Activated CD8-positive, alpha-beta memory T cell treated with anti-CD3 and anti-CD28 coated beads for 1 hour (primary cell): ENCODE measurements at places on chromosomes 5 and 9.

GRCh38 chr9:119522381-119522780, 153.1 kb upstream of the BRINP1 start:
- no peak for DNase-seq

DNA sequence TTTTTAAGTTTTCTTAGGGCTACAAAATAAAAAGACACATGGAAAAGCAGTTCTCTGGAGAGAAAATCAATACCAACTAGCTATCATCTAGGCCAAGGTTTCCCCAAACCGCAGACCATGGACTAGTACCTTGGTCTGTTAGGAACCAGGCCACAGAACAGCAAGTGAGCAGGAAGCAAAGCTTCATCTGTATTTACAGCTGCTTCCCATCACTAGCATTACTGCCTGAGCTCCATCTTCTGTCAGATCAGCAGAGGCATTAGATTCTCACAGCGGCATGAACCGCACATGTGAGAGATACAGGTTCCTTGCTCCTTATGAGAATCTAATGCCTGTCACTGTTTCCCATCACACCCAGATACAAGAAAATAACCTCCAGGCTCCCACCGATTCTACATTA, 1907.6 kb upstream of the ACO1 start:
- no peak for DNase-seq

GRCh38 chr5:28077291-28078240, 1039.2 kb upstream of the CDH9 start:
- no peak for DNase-seq

DNA sequence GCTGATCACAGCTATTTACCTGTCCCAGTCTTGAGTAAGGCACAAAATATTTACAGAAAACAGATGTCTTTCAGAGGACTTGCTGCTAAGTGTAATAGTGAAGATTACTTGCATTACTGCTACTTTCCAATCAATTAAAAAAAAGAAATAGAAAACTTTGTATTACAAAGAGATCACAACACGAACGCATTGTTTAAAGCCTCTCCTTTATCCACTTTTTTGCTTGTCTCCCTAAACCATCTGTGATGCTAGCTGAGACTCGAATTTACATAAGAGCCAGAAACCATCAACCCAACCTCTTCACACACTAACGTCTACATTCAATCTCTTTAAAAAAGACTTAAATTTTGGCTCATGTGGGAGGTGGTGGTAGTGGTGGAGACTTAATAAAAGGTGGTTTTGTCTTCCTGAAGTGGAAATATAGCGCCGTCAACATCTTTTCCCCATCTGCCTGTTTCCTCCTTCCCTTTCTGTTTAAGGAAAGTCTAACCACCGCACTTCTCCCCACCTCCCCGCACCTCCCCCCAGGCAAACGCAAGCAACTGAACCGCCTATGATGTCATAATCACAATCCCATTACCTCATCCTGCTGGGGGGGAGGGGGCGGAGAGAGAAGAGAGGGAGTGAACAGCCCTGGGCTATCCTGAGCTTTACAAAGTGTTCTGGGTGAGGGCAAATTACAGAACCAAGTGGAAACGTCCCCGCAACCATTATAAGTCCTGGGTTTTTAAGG, 948 bp upstream of the FAM53C start:
- DNase-seq = no peak

GRCh38 chr9:133268335-133269056, 6.5 kb downstream of the ABO start:
- DNase-seq = no peak

DNA sequence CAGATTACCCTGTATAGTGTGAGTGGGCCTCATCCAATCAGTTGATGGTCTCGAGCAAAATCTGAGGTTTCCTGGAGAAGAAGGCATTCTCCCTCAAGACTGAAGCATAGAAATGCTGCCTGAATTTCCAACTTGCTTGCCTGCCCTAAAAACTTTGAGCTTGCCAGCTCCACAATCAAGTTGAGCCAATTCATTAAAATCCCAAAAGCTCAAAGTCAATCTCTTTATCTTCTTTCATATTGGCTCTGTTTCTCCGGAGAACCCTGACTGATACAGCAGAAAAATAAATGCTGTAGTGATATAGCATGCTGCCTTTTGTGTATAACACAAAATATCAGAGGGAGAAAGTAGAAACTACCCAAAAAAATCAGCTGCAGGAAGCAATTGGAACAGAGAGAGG, 72.5 kb upstream of the NMUR2 start:
- DNase-seq = no peak

DNA sequence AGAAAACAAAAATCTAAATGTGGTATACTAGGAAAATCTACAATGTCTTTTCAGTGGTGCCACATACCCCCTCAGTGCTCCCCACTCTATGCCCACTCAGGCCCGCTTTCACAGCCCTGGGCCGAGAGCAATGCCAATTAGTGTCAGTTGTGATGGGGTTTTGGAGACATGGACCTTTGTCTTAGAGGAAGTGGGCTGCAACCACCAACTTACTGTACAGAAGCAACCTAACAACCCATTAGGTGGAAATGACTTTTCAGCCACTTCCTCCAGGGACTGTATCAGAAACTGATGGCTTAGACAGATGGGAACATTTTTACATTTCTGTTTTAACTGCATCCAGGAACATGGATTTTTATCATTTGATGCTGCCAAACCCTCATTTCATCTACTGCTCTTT, 268.0 kb downstream of the BNC2 start:
- DNase-seq = no peak

GRCh38 chr5:157335534-157336422, 69.9 kb downstream of the CYFIP2 start:
- DNase-seq = no peak

DNA sequence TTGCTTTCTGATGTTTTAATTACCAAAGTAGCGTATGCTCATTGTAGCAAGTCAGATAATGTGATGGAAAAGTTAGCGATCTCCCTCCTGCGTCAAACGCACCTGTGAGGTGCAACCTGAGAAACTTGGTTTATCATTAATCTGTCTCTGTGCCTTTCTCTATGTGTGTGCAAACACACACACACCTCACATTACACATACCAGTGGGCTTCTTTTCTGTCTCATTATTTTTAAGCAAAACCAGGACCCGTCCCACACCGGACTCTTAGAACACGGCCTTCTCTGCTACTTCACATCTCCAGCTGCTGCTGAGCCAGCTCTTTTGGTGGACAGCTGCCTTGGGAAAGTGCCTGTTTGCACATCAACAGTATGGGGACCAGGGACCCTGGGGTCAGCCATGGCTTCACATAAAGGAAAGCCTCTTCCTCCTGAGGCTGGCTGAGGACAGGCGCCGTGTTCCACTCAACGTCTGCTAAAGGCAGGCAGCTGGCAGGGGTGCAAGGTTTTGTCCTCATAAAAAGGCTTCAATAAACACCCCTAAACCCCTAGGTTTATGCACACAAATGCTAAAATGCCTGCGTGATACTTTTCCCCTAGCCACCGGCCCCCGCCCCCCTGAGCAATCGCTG, 44.2 kb downstream of the MRPL36 start:
- no peak for DNase-seq

- DNase-seq = no peak
These were observed 253.3 kb upstream of the SMARCA2 start for GRCh38 chr9:1761807-1762206.

GRCh38 chr5:143083006-143083405, 312.8 kb downstream of the ARHGAP26 start:
- DNase-seq = no peak

DNA sequence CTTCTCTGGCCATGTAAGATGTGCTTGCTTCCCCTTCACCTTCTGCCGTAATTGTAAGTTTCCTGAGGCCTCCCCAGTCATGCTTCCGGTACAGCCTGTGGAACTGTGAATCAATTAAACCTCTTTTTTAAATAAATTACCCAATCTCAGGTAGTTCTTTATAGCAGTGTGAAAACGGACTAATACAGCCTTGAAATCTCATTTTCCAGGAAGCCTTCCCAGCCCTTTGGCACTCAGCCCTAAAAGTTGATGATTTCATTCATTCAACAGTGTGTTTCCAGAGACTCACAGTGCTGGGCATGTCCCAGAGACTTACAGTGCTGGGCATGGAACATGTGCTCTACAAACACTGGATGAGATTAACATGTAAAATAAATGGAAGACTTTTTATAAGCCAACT, 135.8 kb downstream of the DCP2 start:
- no peak for DNase-seq

- no peak for DNase-seq
These were observed 50.3 kb downstream of the ZNF462 start for GRCh38 chr9:106913276-106913675.

GRCh38 chr9:129698254-129698757, 32.9 kb downstream of the PRRX2 start:
- DNase-seq = no peak

- DNase-seq = no peak
These were observed 87.1 kb upstream of the FAM174A start for GRCh38 chr5:100448111-100448528.

GRCh38 chr5:10528056-10528816, 35.6 kb upstream of the ANKRD33B start:
- DNase-seq = no peak

DNA sequence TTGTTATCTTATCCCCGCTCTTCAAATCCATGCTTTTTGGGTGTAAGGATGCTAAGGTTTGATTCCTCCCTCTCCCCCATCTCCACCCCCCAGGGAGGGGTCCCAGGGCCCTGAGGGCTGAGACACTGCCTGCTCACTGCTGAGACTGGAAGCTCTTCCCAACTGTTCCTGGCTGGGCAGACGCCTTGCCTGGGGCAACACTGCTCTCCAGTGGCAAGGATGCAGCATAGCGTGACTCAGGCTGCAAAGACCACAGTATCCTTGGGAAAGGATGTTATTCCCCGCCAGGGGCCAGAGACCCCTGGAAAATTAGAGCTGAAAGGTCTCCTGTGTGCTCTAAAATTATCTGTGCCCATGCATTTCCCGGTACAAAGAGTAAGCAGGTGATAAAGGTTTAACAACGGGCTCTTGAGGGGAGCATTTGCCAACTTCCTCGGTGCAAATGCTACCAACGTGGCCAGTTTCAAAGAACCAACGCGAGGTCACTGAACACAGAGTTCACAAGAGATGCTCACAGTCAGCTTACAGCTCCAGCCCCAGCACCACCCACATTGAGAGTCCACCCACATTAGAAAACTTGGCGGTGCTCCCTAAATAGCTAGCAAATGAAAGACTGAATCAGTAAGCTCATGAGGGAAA, 271.9 kb downstream of the NSG2 start:
- no peak for DNase-seq

- no peak for DNase-seq
These were observed 13.7 kb upstream of the MTAP start for GRCh38 chr9:21788752-21789151.

- DNase-seq = no peak
These were observed at the start of gene SLCO6A1 for GRCh38 chr5:102498271-102499034. SLCO6A1 (minus strand) TSS chr5:102499001; CDS start chr5:102498844, 157 bp downstream.

DNA sequence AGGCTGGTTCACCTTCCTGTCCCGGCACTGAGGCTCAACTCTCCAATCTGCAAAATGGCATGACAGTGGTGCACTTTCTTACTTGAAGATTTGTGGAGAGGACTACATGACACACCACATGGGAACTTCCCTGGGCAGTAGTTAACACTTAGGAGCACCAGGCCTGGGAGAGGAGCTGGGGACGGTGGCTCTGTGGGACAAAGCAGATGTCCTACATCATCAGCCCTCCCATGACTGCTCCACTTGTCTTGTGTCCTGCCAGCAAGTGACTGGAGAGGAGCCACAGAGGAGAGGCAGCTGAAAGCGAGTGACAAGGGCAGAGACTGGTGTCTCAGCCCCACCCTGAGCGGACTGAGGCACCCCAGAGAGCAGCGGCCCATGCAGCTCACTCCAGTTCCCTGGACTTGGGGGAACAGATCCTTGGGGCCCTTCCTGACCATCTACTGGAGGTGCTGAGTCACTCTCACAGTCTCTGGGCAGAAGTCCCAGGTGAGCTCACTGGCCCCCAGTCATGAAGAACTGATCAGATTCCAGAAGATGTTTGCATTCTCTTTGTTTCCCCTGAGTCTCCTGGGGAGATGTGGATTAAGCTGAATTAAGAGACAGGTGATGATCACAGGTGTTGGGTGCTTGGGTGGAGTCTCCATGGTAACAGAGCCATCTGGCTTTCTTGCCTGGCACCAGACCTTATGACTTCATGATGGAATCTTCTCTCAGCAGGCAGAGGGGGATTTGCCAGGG, 13.2 kb upstream of the SLC25A48 start:
- no peak for DNase-seq

- no peak for DNase-seq
These were observed 10.3 kb downstream of the SEMA6A start for GRCh38 chr5:116564312-116564711.

DNA sequence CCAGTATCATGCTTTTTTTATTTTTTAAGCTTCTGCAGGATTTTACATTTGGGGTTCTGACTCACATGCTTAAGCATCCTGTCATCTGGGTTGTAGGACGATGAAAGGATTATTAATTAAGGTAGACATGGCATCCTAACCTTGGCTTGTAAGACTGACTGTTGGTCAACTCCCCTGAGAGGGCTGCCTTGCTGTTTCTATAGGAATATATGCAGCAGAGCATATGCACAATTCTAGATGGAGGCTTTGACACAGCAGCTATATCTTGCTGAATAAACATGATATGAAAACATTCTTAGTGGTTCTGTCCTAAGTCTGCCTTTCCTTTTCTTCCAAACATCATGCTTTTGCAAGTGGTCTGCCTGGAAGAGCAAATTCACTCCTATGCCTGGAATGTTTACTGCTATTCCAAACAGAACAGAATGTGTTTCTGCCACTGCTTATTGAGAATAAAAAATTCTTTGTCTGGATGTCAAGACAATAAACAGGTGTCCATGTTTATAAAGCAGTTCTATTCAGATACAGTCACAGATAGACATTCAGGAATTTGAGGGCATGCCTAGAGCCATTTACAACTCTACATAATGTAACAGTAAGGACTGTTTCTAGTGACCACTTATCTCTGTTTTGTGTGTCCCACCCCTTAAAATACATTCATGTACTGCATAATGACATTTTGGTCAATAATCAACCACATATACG, 166.2 kb upstream of the PPP2R2B start:
- no peak for DNase-seq

- no peak for DNase-seq
These were observed 31.8 kb downstream of the PTGES start for GRCh38 chr9:129720865-129721545.

- DNase-seq = no peak
These were observed 167.0 kb downstream of the MED27 start for GRCh38 chr9:131912671-131913070.

DNA sequence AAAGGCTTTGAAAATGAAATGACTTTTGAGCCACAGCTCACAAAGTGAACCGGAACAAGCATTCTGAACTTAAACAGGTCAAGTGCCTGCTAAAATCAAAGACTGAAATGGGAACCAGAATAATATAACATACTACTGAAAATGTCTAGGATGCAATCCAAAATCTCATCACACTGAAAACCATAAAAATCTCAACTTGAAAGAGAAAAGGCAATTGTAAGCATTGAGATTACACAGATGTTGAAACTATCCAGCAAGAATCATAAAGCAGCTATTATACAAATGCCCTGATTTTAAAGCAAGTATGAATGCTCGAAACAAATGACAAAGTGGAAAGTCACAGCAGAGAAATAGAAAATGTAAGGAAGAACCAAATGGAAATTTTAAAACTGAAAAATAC, 211.5 kb upstream of the GAS1 start:
- no peak for DNase-seq

DNA sequence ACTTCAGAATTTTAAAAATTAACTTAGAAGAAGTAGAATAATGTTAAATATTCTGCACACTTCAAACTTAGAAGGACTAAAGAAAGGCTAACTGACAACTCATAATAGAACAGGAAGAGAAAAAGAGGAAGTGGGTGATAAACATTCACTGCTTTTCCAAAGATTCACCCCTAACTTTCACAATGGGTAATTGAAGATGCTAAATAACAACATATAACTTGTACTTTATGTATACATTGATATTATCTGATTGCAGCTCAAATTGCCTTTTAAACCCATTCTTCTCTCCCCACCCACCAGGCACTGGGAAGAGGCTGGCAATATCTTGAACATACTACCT, 376.6 kb downstream of the EFNA5 start:
- no peak for DNase-seq
